ENCODE measurements at places on chromosomes 1 and 21. TPM values are rescaled to one million over a fixed set of nuclear protein-coding genes. Genes with fewer than 3 reads are reported as not detected.

DNA sequence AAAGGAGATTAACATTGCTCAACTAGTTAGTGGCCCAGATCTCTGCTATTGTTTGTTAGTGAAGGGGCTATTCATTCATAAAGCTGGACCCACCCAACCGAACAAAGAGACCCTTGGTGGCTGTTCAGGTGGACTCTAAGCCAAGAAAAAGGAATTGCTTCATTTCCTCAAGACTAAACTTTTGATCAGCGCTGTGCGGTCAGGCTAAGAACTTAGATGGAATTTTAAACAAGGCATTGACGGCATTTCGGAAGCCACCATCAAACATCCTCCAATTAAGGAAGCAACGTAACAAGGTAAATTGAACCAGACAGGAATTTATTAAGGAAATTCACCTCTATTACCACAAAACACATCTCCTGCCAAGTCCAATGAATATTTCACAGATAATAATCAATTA lies 19.9 kb upstream of the SHCBP1L start:
- DNase-seq = peak; percentile 55

DNA sequence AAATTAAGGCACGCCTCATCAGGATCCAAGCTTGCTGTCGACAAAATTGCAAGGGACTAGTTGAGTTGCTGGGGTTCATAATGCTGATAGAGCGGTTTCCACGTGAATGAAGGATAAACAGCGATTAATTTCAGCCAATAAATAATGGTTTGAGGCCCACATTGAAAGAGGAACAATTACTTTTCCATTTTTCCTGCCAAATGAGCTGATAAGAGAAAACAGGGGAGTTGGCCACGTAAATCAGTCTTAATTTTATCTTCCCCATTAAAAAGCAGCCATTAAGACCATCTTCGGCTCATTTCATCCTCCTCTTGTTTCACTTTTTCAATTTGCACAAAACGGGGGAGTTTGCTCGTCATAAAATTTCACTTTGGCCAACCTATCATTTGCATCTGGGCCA lies 235.5 kb upstream of the RRP15 start:
- no peak for DNase-seq

The MIXL1 gene
- not detected for total RNA-seq

DNA sequence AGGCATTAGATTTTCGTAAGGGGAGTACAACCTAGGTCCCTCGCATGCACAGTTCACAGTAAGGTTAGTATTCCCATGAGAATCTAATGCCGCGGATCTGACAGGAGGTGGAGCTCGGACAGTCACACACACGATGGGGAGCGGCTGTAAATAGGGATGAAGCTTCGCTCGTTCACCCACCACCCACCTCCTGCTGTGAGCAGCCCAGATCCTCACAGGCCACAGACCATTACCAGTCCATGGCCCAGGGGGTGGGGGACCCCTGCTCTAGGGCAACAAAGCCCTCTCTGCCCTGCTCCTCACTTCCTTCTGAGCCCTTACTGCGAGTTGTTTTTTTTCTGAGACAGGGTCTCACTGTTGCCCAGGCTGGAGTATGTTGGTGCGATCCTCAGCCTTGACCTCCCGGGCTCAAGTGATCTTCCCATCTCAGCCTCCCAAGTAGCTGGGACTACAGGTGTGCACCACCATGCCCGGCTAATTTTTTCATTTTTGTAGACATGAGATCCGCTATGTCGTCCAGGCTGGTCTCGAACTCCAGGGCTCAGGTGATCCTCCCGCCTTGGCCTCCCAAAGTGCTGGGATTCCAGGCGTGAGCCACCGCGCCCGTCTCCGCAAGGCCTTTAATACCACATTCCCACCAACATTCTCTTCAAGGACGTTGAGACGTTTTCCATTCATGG lies 21.3 kb downstream of the TRPM2 start:
- DNase-seq = no peak

The SPATA46 gene
- total RNA-seq = not detected
